ENCODE measurements at places on chromosomes 7 and 10.
A peak's percentile ranks its signal among the peaks of the same experiment; 100 is the strongest.

DNA sequence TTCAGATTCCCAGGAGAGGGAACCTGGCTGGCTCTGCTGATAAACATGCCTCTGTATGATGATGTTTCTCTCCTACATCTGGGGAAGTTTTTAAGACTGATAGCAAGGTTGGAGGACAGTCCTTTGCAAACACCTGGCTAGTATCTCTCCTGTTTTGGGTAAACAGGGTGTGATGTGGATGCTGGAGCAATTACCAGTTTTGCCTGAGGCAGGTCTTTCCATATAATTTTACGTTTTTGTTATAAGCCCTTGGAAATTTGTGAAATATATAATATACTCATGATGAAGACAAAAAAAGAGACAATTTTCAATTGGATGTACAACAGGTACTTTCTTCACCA is 138.6 kb downstream of the ADAM22 start:
- no peak for DNase-seq

GRCh38 chr10:3805791-3806461 is 20.9 kb upstream of the KLF6 start:
- peak; percentile 70 for DNase-seq

DNA sequence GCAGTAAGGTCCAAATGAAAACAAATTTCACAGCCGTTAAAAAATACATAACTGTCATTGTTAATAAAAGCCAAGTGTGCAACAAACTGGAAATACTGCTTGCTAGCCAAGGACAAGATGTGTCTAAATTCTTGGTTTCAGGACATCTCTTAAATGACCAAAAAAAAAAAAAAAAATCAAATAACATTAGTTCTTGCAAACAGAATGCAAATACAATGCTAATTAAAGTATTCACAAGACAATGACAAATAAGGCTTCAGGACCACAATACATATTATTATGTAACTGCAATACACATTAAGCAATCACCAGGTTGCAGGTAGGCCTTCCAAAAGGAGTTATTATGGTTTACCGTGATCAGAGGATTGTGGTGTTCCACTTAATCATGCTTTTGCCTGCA is 3.6 kb downstream of the ARHGAP21 start:
- no peak for DNase-seq

GRCh38 chr10:118783776-118784545 is 29.2 kb upstream of the CACUL1 start:
- no peak for DNase-seq

- DNase-seq = no peak
These were observed 16.2 kb downstream of the ZNF425 start for GRCh38 chr7:149109969-149110368.

- DNase-seq = peak; percentile 57
These were observed 4.5 kb downstream of the EIF4H start for GRCh38 chr7:74178632-74179031.
